Muscle of back (tissue), 13 donors: ENCODE measurements at places on chromosomes 6 and 20.

GRCh38 chr20:54623991-54624569 is 148.7 kb downstream of the DOK5 start:
- DNase-seq, result peak; percentile 11

DNA sequence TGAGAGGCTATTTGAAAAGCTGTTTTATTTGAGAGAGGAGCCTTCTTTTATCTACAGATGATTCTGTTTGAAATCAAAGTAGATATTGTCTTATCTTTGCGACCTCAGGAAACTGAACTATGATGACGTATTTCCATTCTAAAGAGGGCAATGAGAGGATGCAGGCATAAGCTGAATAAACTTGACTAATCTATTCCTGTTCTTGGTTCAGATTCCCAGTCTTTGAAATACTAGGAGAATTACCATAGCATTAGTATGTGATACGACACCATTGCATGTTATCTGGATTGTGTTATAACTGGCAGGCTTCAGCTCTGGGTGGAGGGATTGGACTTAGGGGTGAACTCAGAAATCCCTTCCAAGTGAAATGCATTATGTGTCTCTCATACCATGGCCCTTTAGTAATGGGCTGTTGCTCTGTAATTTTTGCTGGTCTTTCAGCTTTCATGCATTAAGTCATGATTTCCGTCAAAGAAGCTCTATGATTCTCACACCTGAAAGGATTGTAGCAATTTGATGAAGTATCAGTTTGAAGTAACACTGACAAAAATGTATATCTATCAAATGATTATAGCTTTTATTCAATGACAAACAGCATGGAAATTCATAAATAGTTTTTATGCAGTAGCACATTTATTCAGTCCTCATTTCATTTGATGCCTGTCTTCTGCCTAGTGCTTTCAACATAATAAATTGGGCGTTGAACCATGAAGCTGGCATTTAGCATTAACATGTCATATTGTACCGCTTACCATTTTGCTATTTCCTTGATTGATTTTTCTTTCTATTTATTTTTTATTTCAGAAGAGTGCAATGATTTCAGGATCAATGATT is 138.4 kb upstream of the SPACA1 start:
- peak; percentile 12 for DNase-seq

- DNase-seq, result no peak
Observed at GRCh38 chr6:134619077-134619476, 301.2 kb upstream of the SGK1 start.

DNA sequence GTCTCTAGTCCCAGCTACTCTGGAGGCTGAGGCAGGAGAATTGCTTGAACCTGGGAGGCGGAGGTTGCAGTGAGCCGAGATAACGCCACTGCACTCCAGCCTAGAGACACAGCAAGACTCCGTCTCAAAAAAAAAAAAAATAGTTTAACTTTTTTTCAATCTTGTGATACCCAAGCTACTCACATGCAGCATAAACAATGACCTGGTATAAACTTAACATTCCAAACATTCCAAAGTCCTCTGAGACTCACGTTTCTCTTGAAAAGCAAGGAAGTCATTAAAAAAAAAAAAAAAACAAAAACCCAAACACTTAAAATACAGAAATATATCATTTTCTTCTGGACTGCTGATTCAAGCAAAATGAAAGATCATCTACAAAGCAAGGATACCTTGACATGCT is 14.3 kb downstream of the CRNKL1 start:
- no peak for DNase-seq

DNA sequence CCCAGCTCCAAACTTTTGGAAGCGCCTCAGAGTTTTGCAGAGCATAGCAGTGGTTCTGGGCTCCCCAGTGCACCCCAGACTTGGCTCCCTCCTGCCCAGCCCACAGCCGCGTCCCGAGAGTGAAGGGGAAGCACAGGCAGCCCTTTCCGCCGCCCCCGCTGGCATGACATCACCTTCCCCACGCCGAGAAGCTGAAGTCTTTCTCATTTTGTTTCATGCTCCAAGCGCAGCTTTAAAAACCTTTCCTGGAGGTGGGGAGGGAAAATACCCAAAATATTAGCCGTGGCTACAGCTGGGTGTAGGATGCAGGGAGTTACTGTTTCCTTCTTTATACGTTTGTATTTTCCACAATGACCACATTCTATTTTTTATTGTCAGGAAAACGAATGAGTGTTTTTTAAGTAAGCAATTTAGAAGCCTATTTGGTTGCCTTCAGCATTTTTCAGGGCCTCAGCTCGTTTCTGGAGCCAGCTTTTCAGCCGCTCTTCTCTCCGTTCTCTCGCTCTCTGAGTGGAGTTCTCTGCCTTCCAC is 72.9 kb downstream of the SNX5 start:
- no peak for DNase-seq

DNA sequence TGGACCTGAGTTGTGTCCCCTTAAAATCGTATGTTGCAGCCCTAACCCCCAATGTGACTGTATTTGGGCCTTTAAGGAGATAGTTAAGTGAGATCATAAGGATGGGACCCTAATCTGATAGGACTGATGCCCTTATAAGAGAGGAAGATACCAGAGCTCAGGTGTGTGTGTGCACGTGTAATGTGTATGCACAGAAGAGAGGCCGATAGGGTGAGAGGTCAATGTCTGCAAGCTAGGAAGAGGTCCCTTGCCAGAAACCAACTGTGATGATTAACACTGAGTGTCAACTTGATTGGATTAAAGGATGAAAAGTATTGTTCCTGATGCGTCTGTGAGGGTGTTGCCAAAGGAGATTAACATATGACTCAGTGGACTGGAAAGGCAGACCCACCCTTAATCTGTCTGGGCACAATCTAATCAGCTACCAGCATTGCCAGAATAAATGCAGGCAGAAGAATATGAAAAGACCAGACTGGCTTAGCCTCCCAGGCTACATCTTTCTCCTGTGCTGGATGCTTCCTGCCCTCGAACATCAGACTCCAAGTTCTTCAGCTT is 299.8 kb downstream of the LRFN2 start:
- no peak for DNase-seq

DNA sequence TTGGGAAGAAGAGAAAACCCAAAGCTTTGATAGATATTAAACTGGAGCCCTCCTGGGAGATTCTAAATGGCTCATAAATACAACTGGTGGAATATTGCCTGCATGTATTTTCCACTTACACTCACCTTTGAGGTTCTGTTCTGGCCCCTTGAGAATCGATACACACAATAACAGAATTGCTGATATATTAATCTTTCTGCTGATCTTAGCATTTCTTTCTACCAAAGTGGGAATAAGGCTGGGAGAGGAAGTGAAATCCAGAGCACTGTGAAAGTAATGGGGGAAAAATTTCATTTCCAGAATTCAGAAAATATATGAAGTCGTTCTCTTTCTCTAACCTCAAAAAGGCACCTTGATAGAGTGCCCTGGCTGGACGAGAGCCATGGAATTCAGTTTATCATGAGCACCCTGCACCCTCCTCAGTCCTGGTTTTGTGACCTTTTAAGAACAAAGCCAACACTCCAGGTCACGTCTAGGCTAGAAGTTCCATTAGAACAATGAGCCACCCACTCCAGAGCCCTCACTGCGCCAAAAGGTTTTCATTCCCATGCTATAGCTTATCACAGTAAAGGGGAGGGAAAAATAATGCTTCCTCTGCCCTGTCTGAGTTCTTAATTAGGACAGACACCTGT is 244.5 kb downstream of the CD83 start:
- no peak for DNase-seq

GRCh38 chr20:17227219-17227575 is 357 bp downstream of the PCSK2 start:
- no peak for DNase-seq

DNA sequence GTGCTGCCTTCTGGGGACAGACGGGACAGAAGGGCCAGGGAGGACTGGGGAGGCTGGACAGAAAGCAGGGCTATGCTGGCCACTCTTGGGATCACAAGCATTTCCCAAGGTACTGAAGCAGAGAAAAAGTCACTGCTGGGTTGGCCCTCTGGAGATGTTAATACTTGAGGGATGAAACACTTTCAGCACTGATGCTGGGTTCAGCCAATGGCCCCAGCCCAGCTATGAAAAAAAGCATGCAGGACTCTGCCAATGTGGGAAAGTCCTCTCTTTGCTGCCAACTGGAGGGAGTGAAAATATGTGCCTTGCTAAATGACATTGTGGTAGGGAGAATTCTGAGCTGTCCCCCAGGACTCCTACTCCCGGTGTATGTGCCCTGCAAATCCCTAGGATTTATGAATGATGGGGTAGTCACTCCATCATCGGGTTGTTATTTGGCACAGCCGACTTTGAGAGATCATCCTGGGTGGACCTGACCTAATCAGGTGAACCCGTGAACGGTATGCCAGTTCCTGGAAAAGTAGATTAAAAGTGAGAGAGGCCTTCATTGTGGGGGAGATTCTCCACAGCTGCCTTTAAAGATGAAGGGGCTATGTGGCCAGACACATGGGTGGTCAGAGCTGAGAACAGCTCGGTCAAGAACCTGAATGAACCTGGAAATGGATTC is 119.9 kb upstream of the TRAF3IP2 start:
- no peak for DNase-seq

- peak; percentile 36 for DNase-seq
Observed at GRCh38 chr6:160275511-160276003, 16.9 kb upstream of the SLC22A2 start.

DNA sequence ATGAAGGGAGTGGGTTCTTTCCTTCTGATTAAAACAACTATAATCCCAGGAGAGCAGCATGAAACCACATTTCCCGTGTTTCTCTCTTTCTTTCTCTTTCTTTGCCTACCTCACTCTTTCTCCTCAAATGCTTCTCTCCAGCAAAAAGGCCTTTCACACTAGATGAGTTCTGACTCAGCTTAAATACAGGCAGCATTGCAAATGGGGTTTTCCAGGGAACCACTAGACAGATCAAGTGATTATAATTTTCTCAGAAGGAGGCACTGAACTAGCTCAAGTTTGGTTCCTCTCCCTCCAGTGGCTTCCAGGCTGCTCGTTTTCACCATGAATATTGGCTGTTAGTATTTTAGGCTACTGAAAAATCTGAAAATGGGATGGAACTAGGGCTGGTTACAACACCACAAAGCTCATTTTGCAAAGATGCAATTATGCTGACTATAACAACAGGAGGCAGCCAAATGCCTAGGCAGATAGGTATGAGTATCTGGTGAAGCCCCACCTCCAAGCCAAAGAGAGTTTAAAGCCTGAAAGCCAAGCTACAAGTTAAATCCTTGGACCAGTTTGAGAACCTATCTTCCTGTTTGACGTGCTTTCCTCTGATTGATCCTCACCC is 260.0 kb downstream of the MMUT start:
- no peak for DNase-seq

DNA sequence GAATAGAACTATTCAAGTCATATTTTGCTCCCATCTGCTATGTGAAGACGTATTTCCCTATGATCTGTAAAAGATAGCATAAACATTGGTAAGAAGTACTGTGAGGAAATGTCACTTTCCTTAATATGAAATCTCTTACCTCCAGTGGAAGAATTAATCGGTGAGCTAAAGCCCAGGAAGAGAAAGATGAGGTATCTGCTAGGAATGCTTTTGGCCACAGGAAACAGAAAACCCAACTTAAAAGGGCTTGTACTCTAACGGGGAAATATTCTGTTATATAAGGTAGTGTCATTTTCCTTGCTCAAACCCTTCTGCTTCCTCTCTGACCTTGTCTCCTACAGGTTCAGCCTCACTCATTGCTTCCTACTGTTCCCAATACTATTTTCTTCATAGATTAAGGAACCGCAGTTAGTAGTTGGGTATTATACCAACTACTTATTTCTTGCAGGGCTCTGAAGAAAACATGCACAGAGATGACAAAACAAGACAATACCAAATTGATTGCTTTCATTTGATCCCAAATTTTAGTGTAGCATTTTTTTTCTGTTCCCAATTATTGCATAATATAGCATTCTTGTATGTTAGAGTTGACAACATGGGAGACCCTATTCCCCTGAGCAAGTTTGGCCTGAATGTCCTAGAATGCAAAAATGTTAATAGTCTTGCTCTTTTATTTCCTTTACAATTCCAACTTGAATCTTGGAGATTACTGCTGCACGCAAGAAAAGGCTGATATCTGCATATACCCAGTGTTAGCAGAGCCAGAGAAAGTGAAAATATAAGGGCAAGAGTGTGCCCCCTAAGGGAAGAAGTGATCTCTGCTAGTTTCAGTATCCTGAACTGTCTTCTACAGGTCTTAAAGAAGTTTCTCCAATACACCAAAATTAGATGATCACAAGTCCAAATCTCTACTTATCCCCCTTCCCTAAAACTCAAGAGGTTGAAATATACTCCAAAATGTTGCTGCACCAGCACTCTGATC is 65.3 kb downstream of the AFG1L start:
- DNase-seq, result no peak

GRCh38 chr6:18053555-18054445 is 66.4 kb upstream of the KIF13A start:
- no peak for DNase-seq

- DNase-seq, result no peak
Observed at GRCh38 chr6:150691463-150691862, 91.8 kb downstream of the PLEKHG1 start.

GRCh38 chr6:53241938-53242337 is 93.3 kb upstream of the GCM1 start:
- DNase-seq, result no peak

DNA sequence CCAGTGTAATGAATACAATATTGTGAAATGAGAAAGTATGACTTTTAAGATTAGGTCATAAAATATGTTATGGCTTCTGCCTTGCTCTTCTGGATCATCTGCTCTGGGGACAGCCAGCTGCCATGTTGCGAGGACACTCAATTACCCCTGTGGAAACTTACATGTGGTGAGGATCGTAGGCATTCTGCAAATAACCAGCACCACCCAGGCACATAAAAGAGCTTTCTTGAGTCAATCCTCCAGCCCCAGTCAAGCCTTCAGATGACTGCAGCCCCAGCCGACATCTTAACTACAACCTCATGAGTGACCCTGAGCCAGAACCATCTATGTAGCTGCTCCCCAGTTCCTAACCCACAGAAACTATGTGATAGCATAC is 4.5 kb upstream of the RBCK1 start:
- DNase-seq, result no peak

- DNase-seq, result no peak
Observed at GRCh38 chr20:48568520-48568919, 259.3 kb downstream of the PREX1 start.

DNA sequence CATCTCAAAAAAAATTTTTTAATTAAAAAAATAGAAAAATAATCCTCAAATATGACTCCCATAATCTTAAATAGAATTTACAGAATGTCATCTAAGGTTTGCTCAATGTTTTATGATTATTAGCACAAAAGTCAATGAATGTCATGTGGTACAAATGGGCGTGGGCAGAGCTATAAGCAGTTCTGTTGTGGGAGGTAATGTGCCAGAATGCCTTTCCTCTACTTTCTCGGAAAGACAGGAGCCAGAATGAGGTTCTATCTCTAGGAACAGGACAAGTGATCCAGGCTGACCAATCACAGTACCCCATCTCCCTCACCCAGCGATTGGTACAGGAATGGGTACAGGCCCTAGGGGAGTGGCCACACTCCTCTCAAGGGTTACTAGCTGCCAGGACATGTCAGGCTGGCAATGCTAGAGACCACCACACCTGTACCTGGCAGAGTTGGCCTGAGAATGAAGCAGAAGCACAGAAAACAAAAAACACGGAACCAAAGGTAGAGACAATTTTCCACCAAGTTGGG is 15.1 kb downstream of the RALGAPA2 start:
- no peak for DNase-seq
